ENCODE measurements at places on chromosomes 16 and 17.

- DNase-seq = no peak
Measured at GRCh38 chr17:50615828-50616227, 18.9 kb upstream of the ABCC3 start.

GRCh38 chr16:57918444-57918843 lies 52.5 kb downstream of the CNGB1 start:
- DNase-seq = no peak

GRCh38 chr16:55046916-55047315 lies 116.3 kb downstream of the IRX5 start:
- no peak for DNase-seq

- DNase-seq = no peak
Measured at GRCh38 chr17:44171931-44172455, 1.5 kb downstream of the ASB16 start.

- DNase-seq = no peak
Measured at GRCh38 chr17:78723957-78724356, 58.1 kb downstream of the CYTH1 start.

DNA sequence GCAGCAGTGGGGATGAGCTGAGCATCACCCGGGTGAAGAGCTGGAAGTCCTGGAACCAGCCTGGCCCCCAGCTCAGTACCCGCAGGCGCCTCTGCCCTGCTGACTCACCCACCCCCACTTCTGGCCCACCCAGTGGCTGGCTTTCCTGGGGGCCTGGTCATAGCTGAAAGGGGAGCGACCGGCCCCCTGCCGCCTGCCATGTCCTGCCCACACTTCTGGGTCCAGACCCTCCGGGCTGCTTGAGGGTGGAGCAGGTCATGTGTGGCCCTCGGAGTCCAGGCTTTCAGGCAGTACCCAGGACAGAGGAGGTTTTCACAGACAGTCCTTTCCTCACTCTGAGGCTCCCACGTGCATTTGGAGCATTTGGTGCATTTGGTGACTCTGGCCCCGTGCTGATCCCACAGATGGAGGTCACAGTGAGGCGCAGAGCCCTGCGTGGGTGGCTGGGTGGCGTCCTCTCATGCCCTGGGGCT lies 7.1 kb upstream of the PIEZO1 start:
- no peak for DNase-seq

DNA sequence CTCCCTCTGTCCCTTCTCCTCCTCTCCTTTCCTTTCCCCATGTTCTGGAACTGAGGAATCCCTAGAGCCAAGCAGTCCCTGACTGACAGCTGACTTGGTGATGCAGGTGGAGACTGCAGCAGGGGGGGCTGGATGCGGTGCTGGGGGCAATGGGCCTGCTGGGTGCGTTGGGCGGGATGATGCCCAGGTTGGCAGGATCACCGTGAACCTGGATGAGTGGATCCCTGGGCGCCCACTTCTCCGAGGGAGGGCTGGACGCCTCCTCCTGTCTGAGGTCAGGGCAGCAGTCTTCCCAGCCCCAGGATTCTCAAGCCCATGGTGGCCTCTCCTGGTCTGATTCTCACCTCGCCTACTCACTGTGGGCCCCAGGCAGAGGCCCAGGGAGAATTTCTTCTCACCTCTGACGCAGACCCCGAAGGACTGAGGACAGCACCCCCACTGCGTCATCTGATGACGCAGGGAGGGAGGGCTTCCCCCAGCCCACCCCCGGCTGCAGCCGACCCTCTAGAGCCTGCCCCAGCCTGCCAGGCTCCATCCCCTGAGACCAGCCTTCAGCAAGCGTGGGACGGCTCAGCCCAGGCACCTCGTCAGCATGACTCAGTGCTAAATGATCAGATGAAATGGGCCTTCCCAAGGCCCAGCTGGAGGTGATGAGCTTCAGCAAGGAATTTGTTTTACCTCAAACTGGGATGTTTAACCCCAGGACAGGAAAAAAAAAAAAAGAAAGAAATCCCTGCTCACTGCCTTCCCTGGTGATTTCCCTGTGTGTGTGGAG lies 188.0 kb upstream of the TNRC6C start:
- DNase-seq = no peak

DNA sequence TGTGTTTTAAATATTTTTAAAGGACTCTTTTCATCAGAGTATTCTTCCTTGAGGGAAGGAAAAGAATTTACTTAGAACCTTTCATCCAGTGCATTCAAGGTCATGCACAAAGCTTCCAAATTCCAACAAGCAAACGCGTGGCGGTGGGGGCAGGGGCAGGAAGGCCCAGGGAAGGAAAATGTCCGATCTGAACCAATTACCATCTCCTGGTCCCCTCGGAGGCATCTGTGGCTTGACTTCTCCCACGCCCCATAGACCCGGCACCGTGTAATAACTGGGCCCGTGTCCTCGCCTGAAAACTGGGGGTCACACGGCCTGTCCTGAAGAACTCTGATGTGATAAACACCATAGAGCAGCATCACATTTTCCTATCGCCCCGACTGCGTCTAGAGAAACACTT lies 18.3 kb downstream of the MEAK7 start:
- DNase-seq = no peak

DNA sequence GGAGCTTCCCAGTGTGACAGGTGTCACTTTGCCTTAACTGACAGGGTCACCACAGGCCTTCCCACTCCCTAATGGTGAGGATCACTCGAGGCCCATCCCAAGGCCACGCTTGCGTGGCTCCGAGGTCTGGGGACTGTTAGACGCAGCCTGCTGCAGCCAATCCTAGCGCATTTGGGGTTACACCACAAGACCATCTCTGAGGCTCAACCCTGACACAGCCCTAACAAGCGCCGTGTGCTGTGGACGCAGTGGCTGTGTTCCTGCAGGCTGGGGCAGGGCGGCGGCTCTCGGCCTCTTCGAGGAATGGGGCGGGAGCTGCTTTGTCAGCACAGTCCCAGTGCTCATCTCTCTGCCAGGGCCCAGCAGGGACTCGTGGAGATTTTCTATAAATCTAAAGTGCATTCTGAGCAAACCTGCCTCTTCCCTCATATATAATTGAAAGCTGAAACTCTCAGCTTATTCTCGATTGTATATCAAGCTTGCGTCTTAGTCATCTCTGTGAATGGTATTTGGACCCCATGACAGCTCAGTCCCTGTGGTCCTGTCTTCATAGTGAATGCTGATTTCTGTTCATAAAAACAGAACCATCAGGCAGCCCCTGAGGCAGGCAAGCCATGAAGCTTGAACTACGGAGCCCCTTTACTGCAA lies 65.8 kb upstream of the CHMP6 start:
- no peak for DNase-seq

- DNase-seq = peak; percentile 17
Measured at GRCh38 chr16:72467157-72467759, 295.3 kb upstream of the PMFBP1 start.

DNA sequence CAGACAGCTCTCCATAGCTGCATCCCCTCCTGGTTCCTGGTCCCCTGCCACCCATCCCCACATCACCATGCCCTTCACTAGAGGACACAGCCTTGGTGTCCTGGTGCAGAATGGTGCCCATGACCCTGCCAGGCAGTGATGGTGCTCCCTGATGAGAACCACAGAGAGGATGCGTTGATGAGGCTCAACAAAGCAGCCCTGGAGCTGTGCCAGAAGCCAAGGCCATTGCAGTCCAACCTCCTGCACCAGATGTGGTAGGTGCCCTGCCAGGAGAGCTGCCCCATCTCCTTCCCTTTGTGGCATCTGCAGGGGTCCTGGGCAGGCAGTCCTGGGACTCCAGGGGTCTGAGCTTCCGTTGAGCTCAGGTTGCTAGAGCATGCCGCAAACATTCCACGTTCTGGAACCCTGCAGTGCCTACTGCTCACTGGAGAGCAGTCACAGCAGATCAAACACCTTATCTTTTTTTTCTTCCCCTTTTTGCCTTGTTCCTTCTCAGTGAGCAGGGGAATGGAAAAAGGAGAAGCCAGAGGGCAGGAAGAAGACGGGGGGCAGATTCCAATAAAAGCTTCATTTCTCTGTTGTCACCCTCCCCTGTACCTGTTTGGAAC lies 5.3 kb upstream of the EPN3 start:
- no peak for DNase-seq

GRCh38 chr16:70803319-70803718 lies 2.4 kb upstream of the VAC14 start:
- DNase-seq = no peak

DNA sequence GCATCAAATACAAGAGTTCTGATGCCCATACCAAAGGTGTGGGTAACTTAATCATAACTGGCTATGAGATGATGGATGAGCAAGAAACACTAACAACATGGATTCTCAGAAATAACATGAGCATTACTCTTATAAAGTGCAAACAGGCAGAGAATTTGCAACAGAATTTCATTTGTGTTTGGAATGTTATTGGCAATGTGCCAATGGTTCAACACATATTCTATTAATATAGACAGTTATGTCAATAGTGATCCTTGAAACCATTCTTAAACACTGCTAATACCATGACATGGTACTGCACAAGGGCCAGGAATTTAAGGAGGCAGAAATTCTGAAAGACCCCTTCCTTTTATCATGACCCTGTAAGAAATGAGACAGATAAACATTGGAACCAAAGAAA lies 217.1 kb upstream of the WSB1 start:
- no peak for DNase-seq

DNA sequence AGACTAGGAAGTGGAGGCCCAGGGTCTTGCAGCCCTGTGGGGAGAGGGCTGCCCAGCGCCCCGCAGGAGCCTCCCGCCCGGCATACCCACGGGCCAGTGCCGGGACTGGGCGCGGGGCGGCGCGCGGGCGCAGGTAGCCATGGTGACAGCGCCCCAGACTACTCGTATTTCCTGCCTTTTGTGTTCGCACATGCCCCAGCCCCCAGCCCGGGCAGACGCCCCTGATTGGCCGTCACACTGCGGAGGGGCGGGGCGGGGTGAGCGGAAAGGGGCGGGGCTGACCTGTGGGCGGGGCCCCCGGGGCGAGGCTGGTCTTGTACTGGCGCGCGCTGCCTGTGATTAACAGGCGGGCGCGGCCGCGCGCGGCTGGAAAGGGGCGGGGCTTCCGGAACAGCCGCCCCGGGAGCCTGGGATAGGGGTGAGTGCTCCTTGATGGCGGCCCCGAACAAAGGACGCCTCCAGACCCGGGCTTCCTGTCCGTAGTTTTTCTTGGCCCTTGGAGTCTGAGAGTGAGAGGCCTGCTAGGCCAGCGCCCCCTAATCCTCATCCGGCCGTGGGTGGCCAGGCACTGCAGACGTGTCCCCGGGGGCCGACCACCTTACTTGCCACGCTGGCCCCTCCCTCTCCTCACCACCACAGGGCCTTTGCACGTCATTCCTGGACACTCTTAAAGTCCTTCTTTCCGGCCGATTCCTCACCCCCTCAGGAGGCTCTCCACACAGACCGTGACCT lies 71.0 kb downstream of the RAI1 start:
- peak; percentile 97 for DNase-seq

- DNase-seq = no peak
Measured at GRCh38 chr16:55605754-55606336, 39.4 kb downstream of the CAPNS2 start.

DNA sequence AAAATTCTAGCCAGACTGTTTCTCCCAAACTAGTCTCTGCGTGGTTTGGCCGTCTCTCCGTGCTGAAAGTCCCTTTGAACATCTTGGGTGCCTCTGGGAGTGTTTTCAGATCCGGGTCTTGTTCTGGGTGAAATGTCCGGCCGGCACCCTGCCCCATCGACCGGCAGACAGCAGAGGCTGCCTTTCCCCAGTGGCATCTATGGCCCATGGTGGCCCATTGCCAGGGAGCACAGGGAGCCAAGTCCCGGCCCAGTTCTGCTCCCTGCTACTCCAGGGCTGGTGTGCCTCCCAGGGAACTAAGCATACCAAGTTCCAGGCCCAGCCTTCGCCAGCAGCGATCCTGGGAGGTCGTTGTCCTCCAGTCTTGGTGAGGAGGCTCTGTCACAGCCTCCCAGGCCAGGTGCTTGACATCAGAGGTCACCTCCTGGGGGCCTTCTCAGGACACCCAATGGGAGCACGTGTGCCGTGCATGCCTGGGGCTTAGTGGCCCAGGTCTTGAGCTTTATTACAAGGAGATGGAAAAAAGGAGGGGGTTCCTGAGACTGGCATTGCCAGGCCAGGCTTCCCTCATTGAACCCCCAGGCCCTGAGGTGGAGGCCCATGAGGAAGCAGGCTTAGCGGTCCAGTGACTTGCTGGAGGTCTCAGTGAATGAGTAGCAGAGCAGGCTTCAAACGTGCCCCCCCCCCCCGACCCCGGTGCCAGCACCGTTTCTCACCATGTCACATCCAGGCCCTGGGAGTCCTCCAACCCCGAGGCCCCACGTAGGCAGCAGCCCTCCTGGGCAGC lies 54.0 kb downstream of the PGS1 start:
- DNase-seq = no peak

- no peak for DNase-seq
Measured at GRCh38 chr17:65514541-65514940, 46.9 kb downstream of the AXIN2 start.

DNA sequence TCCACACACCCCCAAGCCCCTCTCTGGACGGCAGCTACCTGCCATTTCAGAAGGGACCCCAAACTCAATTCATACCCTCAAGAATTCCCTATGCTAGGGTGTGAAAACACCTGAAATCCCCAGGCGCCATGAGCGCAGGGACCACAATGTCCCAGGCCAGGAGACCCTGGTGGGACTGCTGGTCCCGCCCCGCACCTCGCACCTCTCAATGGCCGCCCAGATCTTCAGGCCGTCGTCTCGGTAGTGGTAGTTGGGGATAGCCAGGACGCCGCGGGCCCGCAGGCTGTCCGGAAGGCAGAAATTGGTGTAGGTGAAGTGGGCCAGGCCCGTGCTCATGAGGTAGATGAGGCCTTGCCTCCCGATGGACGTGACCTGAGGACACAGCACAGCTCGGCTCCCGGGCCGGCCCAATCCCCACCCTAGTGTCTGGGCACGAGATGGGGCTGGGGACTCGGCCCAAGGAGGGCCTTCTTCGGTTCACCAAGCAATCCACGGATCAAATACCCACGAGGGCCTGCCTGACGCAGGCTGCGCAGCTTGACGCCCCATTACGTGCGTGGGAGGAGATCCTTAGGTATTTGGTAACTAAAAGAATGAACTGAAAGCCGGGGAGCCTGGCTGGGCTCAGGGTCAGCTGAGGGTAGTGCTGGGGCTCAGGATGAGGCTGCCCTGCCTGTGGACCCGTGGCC lies 9.2 kb downstream of the ALOXE3 start:
- DNase-seq = no peak

GRCh38 chr16:86381491-86381890 lies 128.8 kb upstream of the FOXF1 start:
- no peak for DNase-seq

- DNase-seq = no peak
Measured at GRCh38 chr17:36861531-36861930, 75.7 kb upstream of the LHX1 start.

Measured in T-cell (primary cell).